ENCODE measurements at places on chromosomes 2 and 18. TPM values are rescaled to one million over a fixed set of nuclear protein-coding genes. Genes with fewer than 3 reads are reported as not detected.

- no peak for DNase-seq
Measured at GRCh38 chr2:28716265-28716865, 35.3 kb upstream of the PPP1CB start.

DNA sequence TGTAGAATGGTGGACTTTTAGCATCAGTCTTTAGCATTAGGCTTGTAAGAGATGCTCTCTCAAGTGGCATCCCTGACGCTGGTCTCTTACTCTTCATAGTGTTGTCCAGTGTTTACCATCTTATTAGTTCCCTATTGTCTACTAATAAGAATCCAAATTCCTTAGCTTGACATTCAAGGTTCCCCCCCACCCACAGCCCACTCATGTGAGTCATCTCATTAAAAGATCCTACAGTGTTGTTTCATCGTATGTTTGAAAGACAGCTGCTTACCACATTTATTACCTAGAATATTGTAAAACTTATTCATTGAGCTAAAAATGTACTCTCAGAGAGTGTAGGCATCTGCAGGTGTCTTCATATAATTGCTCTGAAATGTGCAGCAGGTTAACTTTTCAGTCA lies 28.5 kb downstream of the EIF5B start:
- DNase-seq, result no peak

DNA sequence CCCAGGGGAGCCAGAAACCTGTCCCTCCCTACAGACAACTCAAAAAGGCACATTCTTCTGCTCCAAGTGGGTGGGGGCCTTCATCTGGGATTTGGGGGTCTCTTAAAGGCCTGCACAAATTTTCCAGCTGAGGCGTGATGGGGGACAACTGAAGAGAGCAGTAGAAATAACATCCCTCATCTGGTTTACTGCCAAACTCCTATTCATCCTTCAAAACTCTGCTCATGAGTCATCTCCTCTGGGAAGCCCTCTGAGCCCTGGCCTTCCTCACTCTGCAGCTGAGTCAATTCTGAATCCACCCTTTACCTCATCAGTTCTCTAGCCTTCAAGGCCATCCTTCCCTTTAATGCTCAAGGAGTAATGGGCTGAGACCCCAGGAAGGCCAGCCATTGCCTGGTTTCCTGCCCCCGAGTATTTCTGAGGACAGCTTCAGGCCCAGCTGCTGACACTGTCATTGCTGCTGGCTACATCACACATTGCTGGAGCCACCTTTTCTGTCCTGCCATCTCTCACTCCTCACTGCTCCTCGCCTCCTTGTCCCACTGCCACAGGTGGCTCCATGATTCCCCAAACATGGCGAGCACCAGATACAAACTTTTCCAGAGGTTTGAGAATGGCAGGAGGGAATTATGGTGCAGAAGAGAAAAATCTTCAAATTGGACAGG lies 32.2 kb upstream of the GLI2 start:
- DNase-seq, result no peak

DNA sequence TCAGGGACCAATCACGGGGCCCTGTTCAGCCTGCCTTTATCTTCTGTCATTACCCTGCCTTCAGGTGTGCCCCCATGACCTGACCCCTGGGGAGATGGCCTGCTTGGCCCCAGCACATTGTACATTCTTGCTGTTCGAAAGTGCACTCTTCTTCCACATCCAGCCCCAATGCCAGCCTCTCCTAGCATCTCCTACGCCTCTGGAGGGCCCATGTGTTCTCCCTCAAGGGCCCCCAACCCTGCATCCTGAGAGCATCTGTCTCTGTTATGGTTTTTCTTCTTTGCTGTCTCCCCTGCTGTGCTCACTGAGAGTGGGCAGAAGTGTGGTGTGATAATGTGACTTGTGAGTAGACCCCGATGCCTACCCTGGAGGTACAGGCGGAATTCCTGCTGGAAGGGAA lies 41.5 kb upstream of the OTOS start:
- no peak for DNase-seq

ZC3H6 gene
- 10.5 TPM for polyA plus RNA-seq
